ENCODE measurements at places on chromosomes 12 and 14. TPM values are rescaled to one million over a fixed set of nuclear protein-coding genes. Genes with fewer than 3 reads are reported as not detected.

ANKRD33 gene
- not detected for polyA plus RNA-seq

DNA sequence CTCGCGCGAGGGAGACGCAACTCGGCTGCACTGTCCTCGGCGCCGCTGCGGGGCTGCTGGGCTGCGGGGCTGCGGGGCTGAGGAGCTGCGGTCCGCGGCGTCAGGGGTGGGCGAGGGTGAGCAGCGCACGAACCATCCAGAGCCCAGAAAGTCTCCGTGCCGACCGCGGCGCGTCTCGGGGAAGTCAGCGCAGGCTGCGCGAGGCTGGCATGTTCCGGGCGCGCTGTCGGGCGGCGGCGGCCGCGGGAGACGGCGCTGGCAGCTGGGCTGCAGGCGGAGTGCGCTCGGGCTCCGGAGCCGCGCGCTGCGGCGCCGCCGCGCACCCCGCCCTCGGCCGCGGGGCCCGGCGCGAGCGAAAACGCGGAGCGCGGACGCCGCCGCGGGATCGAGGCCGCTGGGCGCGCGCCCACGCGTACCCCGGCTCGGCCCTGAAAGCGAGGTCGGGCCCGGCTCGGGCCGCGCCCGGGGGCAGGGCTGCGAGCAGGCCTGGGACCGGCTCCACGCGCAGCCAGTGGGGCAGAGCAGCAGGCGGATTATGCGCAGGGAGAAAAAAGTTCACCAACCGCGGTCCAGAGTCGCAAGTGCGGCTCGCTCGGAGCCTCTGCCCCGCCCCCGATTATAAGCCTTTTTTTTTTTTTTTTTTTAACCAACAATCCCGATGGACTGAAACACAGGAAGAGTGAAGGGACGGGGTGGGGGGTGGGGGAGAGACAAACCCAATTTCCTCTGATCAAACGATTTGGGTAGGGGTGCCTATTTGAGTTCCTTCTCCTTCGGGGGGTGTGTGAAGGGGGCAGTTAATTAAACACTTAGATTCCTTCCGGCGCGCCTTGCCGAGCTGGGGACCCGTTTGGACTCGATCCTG lies at the start of gene PRICKLE1:
TSS of gene PRICKLE1 (minus strand) at position 282 of the 865 bp plus-strand sequence. CDS start 117,230 bp downstream, outside the sequence.
- peak; percentile 84 for DNase-seq

DGKA gene
- 16.3 TPM for polyA plus RNA-seq

- no peak for DNase-seq
Measured at GRCh38 chr12:94997061-94997460, 6.4 kb downstream of the NDUFA12 start.

DNA sequence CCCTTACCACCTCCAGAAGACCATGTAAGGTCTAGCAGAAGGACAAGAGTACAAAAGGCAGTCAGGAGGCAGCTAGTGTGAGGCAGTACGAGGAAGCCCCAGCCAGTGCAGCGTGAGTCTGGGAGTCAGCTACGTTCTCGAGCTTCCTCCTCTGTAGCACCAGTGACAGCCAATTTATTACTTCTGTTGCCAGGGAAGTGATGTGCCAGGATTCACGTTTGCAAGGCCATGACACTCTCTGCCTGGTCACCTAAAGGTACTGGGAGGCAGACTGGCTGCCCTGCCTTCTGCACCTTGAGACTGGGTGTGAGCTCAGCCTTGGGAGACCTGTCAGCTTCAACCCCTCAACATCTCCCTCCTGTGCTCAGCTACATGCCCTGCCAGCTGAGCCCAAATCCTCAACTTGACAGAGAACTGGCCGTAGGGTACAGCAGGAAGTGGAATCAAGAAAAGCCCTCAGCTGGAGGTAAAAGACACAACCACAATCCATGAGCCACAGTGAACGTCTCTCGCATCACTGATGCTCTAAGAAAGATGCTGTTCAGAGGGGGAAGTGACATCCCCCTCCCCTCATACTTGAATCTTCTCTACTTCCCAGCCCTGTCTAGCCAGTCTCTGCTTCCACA lies 182.5 kb upstream of the RGS6 start:
- no peak for DNase-seq

All from hindlimb muscle (tissue), 1 donor.